ENCODE measurements at places on chromosomes 5 and 9.

DNA sequence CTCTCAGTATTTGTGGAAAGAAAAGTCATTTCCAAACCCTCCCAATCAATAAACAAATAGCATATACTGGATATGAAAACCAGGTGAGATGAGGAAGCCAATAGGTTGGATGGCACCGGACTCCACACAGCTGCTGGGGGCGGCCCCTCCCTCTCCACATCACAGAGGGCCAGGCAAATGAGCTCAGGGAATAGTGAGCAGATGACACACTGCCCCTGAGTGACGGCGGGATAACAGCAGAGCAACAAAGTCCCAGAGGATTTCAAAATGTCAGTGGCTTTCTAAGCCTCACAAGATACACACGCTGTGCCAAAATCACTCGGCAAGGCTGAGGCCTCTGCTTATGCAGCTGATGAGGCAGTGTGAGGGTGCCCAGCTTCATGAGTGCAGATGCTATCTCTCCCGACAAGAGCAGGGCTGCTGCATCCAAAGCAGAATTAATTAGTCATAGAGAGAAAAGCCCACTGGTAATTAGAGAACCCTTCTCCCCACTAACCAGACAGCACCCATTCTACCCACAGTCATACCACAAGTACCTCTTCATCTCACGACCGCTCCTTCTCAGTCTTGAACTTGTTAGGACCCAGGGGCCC is 235.0 kb upstream of the NFIL3 start:
- no peak for DNase-seq

GRCh38 chr5:9056046-9056445 is 489.8 kb downstream of the SEMA5A start:
- DNase-seq, result no peak

GRCh38 chr9:78169125-78169524 is 66.8 kb upstream of the CEP78 start:
- DNase-seq, result no peak

- peak; percentile 81 for DNase-seq
Measured at GRCh38 chr9:128902351-128903078, 18.3 kb upstream of the PHYHD1 start.

DNA sequence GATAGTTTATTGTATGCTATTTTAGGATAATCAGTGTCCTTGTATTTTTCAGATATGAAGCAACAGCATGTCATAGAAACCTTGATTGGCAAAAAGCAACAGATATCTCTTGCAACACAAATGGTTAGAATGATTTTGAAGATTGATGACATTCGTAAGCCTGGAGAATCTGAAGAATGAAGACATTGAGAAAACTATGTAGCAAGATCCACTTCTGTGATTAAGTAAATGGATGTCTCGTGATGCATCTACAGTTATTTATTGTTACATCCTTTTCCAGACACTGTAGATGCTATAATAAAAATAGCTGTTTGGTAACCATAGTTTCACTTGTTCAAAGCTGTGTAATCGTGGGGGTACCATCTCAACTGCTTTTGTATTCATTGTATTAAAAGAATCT is 14.5 kb downstream of the CCT5 start:
- no peak for DNase-seq

DNA sequence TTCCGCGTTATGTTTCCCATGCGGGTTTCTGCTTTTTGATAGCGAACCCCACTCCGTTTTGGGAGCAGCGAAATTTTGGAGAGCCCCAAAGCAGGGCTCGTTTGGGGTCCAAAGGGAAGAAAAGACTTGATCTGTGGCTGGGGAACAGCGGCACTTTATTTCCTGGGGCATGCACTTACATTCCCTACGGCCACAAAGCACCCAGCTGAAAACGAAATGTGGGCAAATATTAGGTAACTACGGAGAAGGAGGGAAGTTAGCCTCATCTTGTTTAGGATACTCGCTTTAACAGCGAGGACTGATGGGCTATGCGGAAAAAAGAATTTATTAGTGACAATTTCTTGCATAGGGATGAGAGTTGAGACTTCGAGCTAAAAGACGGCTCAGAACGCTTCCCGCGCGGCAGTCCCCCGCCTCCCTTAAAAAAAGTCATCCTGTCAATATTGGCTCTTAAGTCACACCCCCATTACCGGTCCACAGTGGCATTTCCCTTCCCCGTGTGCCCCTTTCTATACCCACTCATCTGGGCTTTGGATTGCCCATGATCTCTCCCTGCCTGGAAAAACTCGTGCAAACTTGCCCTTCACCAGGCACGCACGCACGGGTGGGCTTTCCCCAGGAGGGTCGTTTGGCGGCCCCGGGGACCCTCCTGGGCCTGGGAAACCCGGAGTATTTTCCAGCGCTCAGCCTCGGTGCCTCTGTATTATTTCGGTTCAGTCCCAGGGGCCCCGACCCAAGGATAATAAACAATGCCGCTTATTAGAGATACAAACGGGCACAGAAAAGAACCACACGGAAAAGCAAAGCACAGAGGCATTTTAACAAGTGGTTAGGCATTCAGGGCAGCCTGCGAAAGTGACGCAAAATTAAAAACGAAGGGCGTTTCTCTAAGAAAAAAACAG is 35.8 kb upstream of the NFIB start:
- DNase-seq, result no peak

- DNase-seq, result peak; percentile 35
Measured at GRCh38 chr9:21455320-21455719, 15.1 kb downstream of the IFNA1 start.

DNA sequence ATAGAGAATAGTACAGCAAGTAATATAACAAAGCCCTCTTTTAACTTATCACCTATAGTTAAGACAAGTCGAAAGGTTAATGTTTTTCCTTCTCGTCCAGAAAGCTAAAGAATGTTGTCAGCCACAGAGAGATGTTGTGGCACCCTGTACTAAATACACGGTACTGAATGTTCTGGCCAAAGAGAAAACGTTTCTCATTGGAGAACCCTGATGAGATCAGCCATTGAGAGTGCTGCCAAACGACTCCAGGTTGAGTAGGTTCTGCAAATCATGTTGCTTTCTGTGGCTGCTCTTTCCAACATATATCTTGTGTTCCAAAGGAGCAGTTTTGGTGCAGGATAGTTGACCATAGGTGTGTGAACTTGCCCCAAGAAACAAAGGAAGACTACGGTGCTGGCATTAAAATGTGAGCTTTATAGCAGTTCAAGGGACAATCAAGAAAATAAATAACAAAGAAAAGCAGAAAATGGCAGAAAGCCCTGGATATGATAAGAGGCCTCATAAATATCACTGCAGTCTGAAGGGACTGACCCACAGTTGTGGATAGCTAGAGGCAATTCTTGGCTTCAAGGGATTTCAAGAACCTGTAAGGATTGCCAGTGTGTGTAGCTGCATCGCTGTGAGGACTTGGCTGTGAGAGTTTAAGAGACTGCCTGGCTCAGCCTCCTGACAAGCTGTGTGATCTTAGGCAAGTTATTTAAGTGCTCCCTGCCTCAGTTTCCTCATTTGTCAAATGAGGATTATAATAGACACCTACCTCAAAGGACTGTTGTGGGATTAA is 102.7 kb downstream of the ARHGEF28 start:
- no peak for DNase-seq

GRCh38 chr9:111969622-111970021 is 73.0 kb downstream of the UGCG start:
- DNase-seq, result no peak

DNA sequence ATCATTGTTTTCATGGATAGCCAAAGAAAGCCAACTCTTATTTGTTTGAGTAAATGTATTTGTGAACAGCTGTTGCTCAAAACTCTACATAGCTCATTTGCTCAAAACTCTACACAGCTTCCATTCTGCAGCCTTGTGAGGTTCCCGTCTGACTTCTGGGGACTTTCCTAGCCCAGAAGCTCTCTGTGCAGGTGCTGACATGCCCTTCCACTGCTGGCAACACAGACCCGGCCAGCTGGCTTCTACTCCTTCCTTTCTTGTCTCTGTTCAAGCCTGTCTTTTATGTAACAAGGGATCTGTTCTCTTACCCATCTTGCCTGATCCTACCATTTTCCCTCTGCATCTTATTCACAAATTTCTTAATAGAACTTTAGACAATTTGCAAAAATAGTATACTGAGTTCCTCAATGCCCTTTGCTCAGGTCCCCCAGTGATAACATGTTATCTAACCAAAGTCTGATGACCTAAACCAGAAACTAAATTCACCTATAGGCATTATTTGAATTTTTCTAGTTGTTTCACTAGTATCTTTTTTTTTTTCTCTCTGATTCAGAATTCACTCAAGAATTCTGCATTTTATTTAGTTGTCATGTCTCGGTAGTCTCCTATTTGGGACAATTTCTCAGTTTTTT is 556.5 kb upstream of the SEMA6A start:
- DNase-seq, result peak; percentile 26

GRCh38 chr5:107359916-107360234 is 310.9 kb downstream of the EFNA5 start:
- DNase-seq, result no peak

DNA sequence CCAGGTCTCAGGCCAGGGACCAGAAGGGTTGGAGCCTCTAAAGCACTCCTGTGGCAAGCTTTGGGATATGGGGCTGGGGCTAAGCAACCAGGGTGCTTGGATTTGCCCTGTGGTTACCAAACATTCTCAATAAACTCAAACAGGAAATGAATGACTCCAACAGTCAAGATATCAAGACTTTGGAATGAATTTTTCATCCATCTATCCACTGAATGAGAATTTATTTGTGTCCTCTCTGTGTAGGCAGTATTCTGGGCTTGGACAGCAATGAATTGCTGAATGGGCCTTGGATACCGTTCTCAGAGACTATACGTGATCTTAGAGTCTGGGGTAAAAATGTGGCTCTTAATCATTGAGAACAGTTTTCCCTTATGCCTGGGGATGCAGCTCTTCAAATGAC is 212.5 kb downstream of the DAB2IP start:
- no peak for DNase-seq

GRCh38 chr9:115002371-115003120 is 72.2 kb upstream of the TNFSF8 start:
- DNase-seq, result no peak

DNA sequence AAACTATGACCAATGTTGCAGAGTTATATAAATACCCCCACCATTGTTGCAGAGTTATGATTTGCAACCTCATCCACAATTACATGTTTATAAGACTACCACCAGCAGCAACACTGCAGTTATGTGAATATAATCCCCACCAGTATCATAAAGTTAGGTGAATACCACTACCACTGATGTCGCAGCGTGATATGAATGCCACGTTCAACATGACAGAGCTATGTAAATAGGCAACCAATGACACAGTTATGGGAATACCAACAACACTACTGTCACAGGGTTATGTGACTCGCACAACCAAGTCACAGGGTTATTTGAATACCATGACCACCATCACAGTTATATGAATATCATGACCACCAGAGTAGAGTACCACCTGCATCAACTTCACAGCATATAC is 63.9 kb downstream of the SHC3 start:
- DNase-seq, result no peak

GRCh38 chr9:125523681-125524080 is 183.3 kb downstream of the MAPKAP1 start:
- no peak for DNase-seq

- no peak for DNase-seq
Measured at GRCh38 chr5:176784218-176785165, 25.9 kb upstream of the UNC5A start.

DNA sequence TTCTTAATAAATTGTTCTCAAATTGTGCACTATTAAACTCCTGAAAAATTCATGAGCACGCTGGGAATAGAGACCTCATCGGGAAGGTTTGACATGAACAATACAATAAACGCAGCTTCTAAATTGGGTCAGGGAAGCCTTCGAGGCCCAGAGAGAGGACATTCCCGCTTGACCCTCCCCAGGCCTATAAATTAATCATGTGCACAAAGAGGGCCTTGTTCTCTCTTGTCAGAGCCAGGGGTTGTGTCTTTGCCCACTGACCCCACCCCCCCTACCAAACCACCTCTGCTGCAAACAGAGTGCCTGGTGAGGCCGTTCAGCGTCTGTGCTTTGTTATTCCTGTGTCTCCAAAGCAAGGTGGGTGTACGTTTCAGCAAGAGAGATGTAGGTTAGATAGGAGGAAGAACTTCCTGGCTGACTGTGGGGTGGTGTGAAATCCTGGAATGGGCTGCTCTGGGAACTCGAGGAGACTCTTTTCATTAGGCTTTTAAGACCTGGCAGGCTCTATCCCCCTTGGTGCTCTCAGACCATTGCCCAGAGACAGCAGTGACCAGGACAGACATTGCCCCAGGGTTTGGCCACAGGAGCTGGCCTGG is 18.2 kb upstream of the DAB2IP start:
- no peak for DNase-seq

GRCh38 chr5:132076983-132077382 is 3.4 kb downstream of the CSF2 start:
- no peak for DNase-seq

GRCh38 chr5:172541773-172542136 is 87.4 kb upstream of the SH3PXD2B start:
- no peak for DNase-seq

DNA sequence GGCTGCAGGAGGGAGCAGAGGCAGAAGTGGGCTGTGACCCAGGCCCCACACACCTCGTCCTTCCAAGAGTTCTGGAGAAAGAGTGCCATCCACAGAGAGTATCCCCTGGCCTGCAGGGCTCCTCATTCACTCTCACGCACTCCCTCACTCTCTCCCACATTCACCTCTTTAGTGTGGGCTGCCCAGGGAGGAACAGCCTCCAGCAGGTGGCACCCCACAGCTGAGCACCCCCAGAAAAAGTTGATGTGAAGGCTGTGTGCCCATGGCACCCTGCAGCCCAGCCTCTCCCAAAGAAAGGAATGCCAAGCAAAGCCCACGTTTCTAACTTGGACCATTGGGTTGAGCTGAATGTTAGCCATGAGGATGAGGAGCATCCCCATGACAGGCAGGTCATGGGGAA is 4.5 kb upstream of the SHC3 start:
- DNase-seq, result no peak

- no peak for DNase-seq
Measured at GRCh38 chr9:16458696-16459420, 411.6 kb downstream of the BNC2 start.

DNA sequence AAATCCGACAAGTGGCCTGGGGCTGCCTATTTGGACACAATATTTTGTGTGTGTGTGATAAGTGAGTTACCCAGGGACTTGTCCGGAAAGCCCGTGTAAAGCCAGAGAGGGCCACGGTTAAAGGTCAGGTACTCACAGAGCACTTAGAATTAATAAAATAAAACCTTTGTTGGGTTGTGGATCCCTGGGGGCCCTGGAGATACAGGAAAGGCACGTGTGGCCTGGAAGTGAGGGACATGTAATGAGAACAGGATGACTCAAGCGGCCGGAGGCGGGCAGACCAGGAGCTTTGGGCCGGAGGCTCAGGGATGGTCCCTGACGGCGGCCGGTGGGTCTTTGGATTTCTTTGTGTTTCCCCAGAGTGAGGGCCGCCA is 1.0 kb downstream of the DMRT2 start:
- DNase-seq, result peak; percentile 32

DNA sequence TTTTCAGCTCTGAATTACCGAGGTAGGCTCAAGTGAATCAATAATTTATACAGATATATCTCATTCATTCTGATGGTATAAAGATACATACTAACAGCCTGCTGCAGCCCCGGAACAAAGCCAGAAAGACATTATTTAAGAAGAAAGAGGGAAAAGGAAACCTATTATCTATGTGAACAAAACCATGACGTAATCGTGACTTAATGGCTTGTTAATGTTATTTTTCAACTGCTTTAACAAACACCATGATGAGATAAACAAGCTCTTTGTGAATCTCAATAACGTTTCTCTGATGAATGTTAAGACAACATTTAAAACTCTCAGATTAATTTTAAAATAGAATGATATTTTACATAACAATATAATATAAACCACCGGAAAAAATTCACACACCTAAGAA is 237.1 kb downstream of the SLF1 start:
- DNase-seq, result no peak

- peak; percentile 69 for DNase-seq
Measured at GRCh38 chr9:131799177-131799823, 59.4 kb upstream of the RAPGEF1 start.
